ENCODE measurements at places on chromosomes 6 and 20. TPM values are rescaled to one million over a fixed set of nuclear protein-coding genes. Genes with fewer than 3 reads are reported as not detected.

- peak; percentile 99 for DNase-seq
Observed at GRCh38 chr6:15473741-15474161, 189.1 kb downstream of the DTNBP1 start.

DNA sequence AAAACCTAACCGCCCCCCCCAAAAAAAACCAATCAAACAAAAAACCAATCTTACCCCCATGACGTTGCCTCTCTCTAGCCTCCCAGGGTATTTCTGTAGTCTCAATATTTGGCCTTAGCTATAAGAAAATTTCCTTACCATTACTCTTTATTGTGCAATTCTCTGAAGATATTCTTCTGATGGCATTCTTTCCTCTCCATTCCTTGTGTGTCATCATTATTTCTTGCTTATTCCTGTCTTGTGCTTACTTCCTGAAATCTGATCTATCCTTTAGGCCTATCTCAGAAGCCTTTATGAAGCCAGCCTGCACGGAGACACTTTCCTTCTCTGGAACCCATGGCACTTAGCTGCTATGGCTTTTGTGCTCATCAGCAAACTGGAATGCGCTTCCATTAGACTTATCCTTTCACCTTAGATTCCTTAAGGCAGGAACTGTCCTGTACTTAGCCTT, 65.9 kb upstream of the DDR1 start:
- peak; percentile 87 for DNase-seq

- DNase-seq, result peak; percentile 53
Observed at GRCh38 chr20:4366076-4366475, 350.7 kb upstream of the RNF24 start.

GRCh38 chr20:4780245-4780644, 58.5 kb downstream of the PRND start:
- DNase-seq, result no peak

DNA sequence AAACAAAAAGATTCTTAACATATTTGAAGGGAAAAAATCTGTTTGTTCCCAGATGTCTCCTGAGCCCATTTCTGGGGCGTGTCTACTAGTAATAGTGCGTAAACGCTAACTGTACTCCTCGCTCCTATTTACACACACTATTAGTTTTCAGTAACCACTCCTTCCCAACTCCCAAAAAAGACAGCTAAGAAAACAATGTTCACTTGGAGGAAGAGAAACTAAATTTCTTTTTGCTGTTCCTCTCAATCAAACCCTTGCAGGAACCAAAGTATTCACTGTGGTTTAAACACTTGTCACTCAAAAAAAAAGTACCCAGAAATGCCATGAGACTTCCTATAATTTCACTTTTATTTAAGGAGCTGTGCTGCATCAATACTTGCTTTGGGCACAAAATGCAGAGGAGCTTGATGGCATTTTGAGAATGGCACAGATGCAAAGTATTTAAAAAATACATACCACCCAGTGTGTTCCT, 118.2 kb downstream of the BACH2 start:
- no peak for DNase-seq

MCCD1 gene
- total RNA-seq, result not detected
